SK-MEL-5 (cell line): ENCODE measurements at places on chromosomes 7 and 10. TPM values are rescaled to one million over a fixed set of nuclear protein-coding genes. Genes with fewer than 3 reads are reported as not detected.

FAM25C gene
- total RNA-seq = not detected in 2 replicates

ARID5B gene
- 17.1 and 17.5 TPM in 2 replicates for total RNA-seq

PLXNA4 gene
- 0.08 and 0.18 TPM in 2 replicates for total RNA-seq

VENTX gene
- total RNA-seq = not detected in 2 replicates

PPP1R9A gene
- 3.0 and 3.5 TPM in 2 replicates for total RNA-seq

GOLGA7B gene
- total RNA-seq = 14.9 and 15.8 TPM in 2 replicates

NPFFR1 gene
- not detected in 2 replicates for total RNA-seq

OR2A42 gene
- total RNA-seq = not detected in 2 replicates

DEPP1 gene
- 0.11 and 0.71 TPM in 2 replicates for total RNA-seq

ZNF488 gene
- total RNA-seq = not detected in 2 replicates

CTAGE4 gene
- not detected in 2 replicates for total RNA-seq

NXPH1 gene
- total RNA-seq = not detected in 2 replicates

GLUD1 gene
- total RNA-seq = 110 and 122 TPM in 2 replicates

CUBN gene
- total RNA-seq = 4.9 and 7.8 TPM in 2 replicates

FRMD4A gene
- total RNA-seq = 9.9 and 34.8 TPM in 2 replicates

LEP gene
- not detected in 2 replicates for total RNA-seq

TDRD1 gene
- not detected in 2 replicates for total RNA-seq

CLRN3 gene
- not detected in 2 replicates for total RNA-seq

UPK3BL1 gene
- 5.6 and 7.8 TPM in 2 replicates for total RNA-seq

SGCE gene
- total RNA-seq = 69.9 and 76.4 TPM in 2 replicates

TMEM140 gene
- total RNA-seq = 18.3 and 21.2 TPM in 2 replicates

STEAP1 gene
- total RNA-seq = 20.3 and 20.7 TPM in 2 replicates

MOGAT3 gene
- not detected in 2 replicates for total RNA-seq

CTBP2 gene
- total RNA-seq = 38.1 and 39.6 TPM in 2 replicates
